ENCODE measurements at places on chromosomes 11 and 22. TPM values are rescaled to one million over a fixed set of nuclear protein-coding genes. Genes with fewer than 3 reads are reported as not detected.
A peak's percentile ranks its signal among the peaks of the same experiment; 100 is the strongest.

GRCh38 chr22:29199702-29200400 lies 5.8 kb upstream of the EMID1 start:
- DNase-seq: no peak
- H3K36me3 ChIP-seq: no peaks in the 10 kb centered on the region
- no peak overlapping the region for H3K27ac ChIP-seq
- H3K27me3 ChIP-seq: peaks cover 13% of the 10 kb centered on the region
- no peak overlapping the region for H3K4me3 ChIP-seq

DNA sequence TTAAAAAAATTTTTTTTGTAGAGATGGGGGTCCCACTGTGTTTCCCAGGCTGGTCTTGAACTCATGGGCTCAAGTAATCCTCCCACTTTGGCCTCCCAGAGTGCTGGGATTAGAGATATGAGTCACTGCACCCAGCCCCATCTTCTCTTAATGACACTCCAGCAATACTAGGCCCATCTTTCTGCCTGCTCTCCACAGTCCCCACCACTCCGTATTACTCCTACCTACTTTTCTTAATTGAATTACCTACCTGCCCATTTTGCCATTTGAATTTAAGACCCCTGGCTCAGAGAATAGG lies 2.0 kb upstream of the STIM1 start:
- no peaks in the 10 kb centered on the region for H3K36me3 ChIP-seq
- no peak for DNase-seq
- H3K27ac ChIP-seq: no peak overlapping the region
- no peaks in the 10 kb centered on the region for H3K27me3 ChIP-seq

DNA sequence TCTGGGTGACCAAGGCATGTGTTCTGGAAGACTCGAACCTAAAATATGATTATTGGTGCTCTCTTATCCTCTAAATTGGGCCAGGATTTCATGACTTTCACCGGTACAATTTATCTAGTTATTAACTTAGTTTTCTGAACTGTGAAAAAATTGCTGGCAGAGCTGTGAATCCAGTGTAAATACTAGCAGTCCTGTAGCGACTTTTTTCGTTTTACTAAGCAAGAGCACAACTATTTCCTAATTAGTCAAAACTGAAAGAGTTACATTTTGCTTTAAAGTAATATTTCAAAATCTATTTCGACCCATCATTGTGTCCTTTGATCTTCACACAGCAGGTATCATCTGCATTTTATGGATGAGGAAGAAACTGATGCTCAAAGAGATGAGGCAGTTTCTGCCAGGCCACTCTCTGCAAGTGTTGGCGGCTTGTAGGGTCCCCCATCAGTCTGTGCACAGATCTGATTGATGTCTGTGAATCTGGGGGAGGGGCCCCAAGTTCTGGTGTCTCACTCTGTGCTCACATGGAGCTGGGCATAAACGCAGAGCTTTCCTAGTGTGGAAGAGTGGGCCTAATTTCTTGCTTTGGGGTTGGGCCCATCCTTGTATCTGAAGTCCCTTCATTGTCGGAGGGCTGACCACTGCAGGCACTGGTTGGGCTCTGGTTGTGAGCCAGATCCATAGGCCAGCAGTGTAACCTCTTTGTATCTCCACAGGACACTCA lies 1.4 kb upstream of the TRMT2A start:
- H3K4me3 ChIP-seq: peak overlapping the region; percentile 75
- peaks cover 9% of the 10 kb centered on the region for H3K4me1 ChIP-seq
- no peak overlapping the region for H3K27ac ChIP-seq
- H3K27me3 ChIP-seq: no peaks in the 10 kb centered on the region

GRCh38 chr22:29951791-29952413 lies 68.9 kb downstream of the MTMR3 start:
- no peak overlapping the region for H3K4me3 ChIP-seq
- peaks cover 14% of the 10 kb centered on the region for H3K4me1 ChIP-seq
- no peaks in the 10 kb centered on the region for H3K27me3 ChIP-seq
- no peak for DNase-seq
- no peaks in the 10 kb centered on the region for H3K36me3 ChIP-seq
- H3K27ac ChIP-seq: no peak overlapping the region

Gene LINC01488
- not detected for total RNA-seq

Gene CNTF
- 3.4 TPM for total RNA-seq

Gene HEPN1
- not detected for total RNA-seq

DNA sequence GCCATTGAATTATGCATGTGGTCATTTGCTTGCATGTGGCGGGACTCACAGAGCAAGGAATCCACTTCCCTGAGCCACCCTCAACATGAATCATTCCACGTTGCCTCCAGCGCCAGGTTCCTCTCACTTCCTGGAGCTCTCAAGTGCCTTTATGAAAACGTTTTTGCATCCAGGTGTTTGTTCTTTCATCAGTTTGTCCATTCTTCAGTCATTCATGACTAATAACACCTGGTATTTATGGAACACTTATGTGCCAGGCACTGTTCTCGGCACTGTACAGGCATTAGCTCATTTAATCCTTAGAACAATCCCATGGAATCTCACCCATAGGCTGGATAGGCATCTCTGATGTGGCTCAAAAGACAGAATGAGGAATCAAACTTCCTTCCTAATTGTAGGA lies 256.1 kb upstream of the SYN3 start:
- H3K4me3 ChIP-seq: no peak overlapping the region
- no peak for DNase-seq
- no peaks in the 10 kb centered on the region for H3K4me1 ChIP-seq
- no peak overlapping the region for H3K27ac ChIP-seq

- H3K4me3 ChIP-seq: peak overlapping the region; percentile 88
- H3K27ac ChIP-seq: peak overlapping the region; percentile 45
- no peaks in the 10 kb centered on the region for H3K27me3 ChIP-seq
- H3K4me1 ChIP-seq: peaks cover 20% of the 10 kb centered on the region
- peak; percentile 71 for DNase-seq
Observed at GRCh38 chr22:43152357-43153071, 1.2 kb downstream of the TSPO start.
